ENCODE measurements at places on chromosomes 4 and X.

- DNase-seq, result no peak
Observed at GRCh38 chr4:182600093-182600492, 317.1 kb downstream of the DCTD start.

GRCh38 chr4:41215969-41216293 is 1.6 kb upstream of the APBB2 start:
- no peak for DNase-seq

- no peak for DNase-seq
Observed at GRCh38 chr4:172986114-172986513, 182.5 kb upstream of the GALNT7 start.

DNA sequence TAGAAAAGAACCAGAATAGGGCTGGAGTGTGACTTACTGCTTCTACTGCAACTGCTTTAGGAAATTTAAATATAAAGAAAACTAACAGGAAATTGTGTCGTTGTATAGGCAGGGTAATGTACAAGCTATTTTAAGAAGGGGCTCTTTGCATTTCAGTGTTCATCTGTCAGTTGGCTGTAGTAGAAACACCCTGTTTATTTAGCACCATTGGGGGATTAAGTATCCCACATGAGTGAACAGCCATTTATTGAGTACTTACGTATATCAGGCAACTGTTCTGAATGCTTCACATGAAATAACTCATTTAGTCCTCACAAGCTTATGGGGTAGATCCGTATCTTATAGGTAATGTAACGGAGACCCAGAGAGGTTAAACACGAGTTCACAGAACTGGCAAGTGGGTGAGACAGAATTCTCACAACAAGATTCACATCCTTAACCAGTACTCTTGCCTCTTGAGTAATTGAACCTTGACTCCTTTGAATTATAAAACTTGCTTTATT is 23.9 kb downstream of the STIM2 start:
- no peak for DNase-seq
